Stimulated activated CD4-positive, alpha-beta T cell treated with anti-CD3 and anti-CD28 coated beads, Interleukin-4, amount 100 ng/mL, for 1 hour (primary cell): ENCODE measurements at places on chromosomes 3 and 15.

- DNase-seq = no peak
Measured at GRCh38 chr3:186540835-186541226, 3.3 kb downstream of the CRYGS start.

GRCh38 chr3:124919756-124920155 lies 14.8 kb downstream of the MUC13 start:
- no peak for DNase-seq

DNA sequence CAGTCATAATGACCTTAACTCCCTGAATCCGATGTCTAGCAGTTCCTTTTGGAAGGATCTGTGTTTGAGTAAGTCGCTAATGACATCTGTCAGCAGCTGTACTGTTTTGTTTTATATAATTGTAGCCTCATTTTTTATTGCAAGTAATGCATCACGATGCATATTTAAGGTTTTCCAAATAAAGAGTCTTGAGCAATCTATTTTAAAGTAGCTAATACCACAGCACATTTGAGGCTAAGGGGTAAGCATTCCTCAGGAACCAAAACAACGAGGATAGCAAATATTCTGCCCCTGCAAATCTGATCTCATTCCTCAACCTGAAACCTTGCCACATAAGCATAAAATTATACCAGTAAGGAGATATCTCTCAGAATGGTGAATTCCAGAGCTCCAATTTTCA lies 98.7 kb downstream of the TBC1D5 start:
- DNase-seq = no peak

DNA sequence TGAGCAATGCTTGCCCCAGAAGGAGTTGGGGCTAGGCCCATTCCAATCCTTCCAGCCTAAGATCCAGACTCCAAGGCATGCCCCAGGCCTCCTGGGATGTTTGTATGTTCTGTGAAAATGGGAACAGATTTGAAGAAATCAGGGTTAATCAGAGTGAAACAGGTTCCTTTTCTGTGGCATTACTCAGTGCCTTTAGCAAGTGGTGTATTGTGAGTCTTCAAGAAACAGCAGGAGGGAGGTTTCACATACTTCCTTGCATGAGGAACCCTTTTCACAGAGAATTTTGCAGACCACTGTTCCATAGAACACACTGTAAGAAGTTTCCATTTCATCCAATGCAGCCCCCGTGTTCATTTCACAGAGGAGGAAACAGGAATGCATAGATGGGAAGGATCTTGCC lies 8.4 kb upstream of the CDC25A start:
- no peak for DNase-seq

DNA sequence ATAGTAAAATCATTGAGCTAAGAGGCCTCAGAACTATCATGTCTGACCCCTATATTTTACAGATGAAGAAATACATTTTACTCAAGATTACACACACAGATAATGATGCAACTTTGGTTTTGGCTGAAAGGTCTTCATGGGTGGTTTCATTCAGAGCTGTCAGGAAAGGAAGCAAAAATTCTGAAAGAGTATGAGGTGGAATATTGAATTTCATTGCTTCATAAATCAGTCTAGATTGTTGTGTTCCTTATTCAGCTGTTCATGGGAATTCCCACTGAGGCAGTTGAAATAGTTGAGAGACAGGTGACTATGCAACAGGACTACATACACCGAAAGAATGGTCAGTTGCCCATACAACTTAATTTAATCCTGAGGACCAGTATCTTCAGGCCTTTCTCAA lies 39.4 kb downstream of the CD200 start:
- no peak for DNase-seq

DNA sequence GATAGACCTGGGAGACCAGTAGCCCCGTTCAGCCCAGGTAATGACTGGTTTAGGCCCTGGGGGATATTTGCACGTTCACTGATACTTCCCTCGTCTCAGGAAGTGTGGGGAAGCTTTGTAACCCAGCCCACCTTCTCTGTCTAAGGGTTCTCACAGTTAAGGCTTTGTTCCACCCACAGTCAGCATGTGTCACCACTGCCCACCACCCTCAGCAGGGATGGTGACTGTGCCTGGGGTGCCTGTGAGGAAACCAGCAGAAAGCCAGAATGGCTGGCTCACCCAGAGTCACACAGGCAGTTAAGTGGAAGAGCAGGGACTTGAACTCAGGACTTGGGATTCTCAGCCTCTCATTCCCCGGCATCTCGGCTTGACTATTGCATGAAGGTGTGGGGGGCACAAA lies 5.2 kb downstream of the KBTBD13 start:
- peak; percentile 15 for DNase-seq

GRCh38 chr3:122880624-122881023 lies 85.8 kb downstream of the SLC49A4 start:
- no peak for DNase-seq
